ENCODE measurements at places on chromosomes 6 and 20.

DNA sequence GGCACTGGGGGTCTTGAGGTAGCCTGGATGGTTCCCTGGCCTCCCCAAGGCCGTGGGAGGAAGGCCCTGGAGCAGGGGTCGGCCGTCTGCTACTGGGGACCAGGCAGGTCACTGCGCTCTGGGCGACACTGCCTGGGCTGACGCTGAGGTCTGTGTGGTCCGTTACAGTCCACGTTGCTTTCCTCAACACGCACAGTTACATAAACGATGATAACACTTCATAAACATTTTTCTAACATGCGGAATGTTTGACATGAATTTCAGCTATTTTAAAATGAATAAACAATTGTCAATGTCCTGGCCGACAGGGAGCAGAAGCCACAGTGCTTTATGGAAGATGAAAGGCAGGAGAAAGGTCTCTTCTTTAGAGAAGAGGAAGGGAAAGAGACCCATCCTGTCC lies 10.2 kb upstream of the RBBP8NL start:
- no peak for DNase-seq

DNA sequence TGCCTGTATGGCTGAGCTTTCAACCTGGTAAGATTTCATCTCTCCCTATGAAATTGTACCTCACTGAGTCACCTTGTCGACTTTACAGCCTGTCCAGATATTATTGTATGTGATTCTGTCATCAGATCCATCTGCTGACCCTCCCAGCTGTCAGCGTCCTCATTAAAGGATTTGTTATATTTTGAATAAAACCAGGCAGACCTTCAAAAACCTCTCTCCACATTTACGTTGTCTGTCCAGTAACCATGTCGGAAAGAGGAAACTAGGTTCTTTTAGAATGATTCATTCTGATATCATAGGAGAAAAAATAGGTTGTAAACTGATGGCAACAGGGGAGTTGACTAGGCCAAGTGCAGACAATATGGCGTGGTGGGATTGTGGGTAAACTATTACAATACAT lies 38.5 kb downstream of the TSPYL4 start:
- no peak for DNase-seq

GRCh38 chr6:40410821-40411220 lies 176.3 kb downstream of the LRFN2 start:
- DNase-seq, result no peak

GRCh38 chr20:63642527-63643247 lies 10.5 kb downstream of the STMN3 start:
- no peak for DNase-seq

- no peak for DNase-seq
These were observed 96.7 kb downstream of the OGFRL1 start for GRCh38 chr6:71385111-71385822.

DNA sequence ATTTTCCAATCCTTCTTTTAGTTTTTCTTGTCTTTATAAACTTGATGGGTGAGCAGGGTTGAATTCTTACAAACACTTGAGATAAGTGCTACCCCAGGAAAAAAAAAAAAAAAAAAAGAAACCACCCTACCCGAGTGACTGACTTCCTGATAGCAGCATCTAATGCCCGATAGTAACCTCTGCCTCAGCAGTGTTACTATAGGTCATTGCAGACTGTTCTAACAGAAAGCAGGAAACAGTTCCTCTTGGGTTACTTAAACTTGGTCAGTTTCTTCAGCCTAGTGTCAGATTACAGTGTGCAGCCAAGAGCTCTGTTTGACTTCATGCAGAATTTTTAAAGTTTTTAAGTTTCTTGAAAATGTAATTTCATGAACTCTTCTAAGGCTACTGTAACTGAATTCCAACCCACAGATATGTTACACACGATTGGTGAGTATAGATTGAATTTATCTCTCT lies 2.1 kb downstream of the MYLIP start:
- DNase-seq, result no peak

- DNase-seq, result no peak
These were observed 80.6 kb downstream of the OTOR start for GRCh38 chr20:16828666-16829305.

- DNase-seq, result no peak
These were observed 20.5 kb downstream of the GMDS start for GRCh38 chr6:2224847-2225382.

GRCh38 chr20:63545814-63546213 lies 1.7 kb downstream of the SRMS start:
- DNase-seq, result no peak

DNA sequence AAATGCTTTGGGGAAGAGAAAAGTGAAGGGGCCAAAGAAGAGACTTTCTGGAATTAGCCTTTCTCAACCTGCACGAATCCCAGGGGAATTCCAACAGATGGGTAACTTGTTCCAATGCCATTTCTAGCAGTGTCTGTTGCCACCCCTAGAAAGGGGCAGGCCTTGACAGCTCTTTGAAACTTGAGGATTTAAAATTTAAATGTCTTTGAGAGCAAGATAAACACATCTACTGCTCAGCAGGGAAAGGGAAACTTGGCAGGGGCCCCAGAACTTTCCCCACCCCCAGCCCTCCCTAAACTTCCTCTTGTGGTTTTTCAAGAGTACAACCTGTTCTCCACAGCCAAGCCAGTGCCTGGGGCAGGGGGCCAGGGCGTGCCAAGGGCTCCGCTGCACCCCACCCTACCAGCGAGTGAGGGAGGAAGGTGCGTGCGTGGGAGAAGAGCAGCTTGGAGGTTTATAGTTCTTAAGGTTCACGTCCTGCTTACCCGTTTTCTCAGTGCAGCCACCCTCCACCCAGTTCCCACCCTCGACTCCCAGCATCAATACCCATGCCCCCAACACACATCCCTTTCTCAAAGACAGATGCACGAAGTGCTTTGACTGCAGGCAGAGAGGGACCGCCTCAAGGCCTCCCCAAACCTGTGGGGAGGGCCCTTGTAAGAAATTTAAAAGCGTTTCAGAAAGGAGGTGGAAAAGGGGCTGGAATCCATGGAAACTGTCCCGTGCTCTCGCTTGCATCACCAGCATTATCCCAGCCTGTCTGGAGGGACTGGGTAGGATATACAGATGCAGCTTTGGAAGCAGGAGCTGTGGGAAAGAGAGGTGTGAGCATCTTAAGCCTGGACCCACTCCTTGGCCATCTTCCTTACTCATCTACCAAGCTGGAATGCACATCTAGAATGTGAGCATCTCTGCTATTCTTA lies 4.5 kb upstream of the TAF8 start:
- peak; percentile 36 for DNase-seq
